ENCODE measurements at places on chromosomes 1 and 21.

- no peak for DNase-seq
These were observed 69.3 kb upstream of the WARS2 start for GRCh38 chr1:119209596-119210295.

DNA sequence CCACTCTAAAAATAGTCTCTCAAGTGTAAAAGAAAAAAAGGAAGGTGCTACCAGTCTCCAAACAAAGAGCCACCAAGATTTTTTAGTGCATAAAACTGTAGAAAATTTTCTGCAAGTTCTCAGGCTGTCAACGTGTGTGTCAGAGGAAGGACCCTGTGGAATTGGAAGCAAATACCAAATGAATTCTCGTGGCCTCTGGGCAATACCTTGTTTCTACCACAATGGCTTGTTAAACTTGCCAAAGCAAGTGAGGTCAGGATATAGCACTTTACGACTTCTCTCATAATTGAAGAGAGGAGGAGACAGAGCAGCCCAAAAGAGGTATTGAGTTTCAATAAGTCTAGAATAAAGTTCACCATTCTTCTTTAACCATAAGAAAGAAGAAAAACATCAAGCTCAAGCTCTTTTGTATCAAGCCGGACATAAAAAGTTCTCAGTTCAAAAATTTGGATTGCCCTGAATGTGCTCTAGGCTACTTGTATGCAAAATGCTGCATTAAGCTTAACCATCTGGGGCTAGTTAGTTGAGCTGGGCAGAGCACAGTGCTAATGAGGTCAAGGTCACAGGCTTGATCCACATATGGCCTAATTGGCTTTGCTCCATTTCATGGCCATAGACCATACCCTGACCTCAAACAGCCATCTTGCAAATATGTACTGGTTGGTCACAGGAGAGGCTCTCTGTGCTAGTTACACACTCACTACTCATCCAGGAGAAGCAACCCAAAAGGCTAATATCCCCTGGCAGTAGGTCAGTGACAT, 60.5 kb downstream of the TBX15 start:
- no peak for DNase-seq

- no peak for DNase-seq
These were observed 17.9 kb downstream of the GLIS1 start for GRCh38 chr1:53721088-53721487.

DNA sequence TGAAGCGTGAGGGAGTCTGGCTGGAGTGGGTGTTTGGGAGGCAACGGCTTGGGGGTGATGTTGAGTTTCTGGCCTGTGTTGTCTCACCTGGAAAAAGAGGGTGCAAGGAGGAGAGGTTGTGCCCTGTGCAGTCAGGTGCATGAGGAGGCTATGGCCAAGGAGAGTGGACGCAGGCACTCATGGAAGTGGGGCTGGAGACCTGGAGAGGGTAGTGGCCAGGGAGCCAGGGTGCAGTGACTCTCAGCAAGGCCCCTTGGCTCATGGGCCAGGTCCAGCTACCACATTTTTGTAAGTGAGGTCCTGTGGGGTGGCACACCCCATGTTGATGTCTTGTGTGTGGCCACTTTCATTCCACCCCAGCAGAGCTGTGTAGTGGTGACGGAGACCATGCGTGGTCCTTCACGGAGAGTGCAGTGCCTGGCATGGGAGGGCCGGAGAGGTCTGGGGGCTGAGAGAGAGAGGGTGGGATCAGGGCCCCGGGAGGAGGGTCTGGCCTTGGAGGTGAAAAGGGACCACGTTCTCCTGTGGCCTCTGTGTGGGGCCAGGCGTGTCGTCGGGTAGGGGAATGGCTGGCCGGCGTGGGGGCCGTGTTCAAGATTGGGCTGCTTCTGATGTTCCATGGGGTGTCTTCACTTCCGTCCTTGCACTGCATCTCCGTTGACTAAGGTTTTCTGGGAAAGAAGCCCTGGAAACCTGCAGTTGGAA, 6.1 kb downstream of the SNAP47 start:
- no peak for DNase-seq

GRCh38 chr1:99646868-99647267, 955 bp downstream of the PALMD start:
- no peak for DNase-seq

- DNase-seq, result no peak
These were observed 2.3 kb upstream of the LYPLAL1 start for GRCh38 chr1:219171192-219171935.

GRCh38 chr1:68421350-68421749, 28.4 kb downstream of the RPE65 start:
- DNase-seq, result no peak

DNA sequence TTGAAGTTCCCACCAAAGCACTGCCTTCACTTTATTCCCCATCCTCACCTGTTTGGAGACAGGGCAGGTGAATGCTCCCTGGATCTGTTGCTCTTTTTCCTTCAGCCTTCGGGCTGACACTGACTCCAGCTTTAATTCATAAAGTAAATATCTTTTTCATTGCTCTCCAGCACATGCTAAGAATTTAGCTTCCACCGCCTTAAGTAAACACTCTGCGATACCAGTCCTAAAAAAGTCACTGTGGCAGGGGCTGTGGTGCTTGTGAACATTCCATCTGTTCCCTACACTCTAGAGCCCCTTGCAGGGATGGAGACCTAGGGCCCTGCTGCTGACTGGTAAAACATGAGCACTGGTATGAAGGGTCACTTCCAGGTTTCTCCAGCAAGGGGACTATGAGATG, 896 bp upstream of the PLA2G2A start:
- no peak for DNase-seq

DNA sequence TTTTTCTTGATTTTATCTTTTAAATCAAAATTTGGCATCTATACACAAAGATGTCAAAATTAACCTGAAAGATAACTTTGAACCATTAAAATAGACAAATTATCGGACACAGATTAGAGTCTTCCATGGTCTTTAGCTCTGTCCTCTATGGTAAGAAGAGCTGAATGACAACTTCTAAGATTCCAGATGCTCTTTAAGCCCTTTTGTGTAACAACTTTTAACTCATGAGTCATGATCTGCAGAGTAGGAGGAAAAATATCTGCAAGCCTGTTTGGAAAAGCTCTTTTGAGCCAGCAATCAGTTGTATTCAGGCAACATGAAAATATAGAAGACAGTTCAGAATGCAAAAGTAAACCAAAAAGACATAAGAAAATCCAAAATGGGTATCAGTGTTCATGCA, 37.8 kb downstream of the TTC13 start:
- no peak for DNase-seq

DNA sequence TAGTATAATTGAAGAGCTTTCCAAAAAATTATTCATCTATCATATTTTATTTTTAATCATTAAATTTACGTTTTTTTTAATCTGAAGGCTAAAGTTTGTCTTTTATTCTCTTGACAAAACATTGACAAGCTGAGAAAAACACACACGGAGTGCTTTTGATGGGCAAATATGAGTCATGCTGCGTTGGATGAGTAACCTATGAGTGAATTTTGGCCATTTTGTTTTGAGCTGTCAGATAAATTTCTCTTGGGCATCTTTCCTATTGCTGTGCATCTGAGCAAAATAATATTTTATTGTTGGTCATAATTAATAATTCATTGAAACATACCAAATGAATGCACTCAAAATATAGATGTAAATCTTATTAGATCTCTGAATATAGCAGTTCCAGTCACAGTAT, 1144.1 kb upstream of the ADGRL2 start:
- no peak for DNase-seq

DNA sequence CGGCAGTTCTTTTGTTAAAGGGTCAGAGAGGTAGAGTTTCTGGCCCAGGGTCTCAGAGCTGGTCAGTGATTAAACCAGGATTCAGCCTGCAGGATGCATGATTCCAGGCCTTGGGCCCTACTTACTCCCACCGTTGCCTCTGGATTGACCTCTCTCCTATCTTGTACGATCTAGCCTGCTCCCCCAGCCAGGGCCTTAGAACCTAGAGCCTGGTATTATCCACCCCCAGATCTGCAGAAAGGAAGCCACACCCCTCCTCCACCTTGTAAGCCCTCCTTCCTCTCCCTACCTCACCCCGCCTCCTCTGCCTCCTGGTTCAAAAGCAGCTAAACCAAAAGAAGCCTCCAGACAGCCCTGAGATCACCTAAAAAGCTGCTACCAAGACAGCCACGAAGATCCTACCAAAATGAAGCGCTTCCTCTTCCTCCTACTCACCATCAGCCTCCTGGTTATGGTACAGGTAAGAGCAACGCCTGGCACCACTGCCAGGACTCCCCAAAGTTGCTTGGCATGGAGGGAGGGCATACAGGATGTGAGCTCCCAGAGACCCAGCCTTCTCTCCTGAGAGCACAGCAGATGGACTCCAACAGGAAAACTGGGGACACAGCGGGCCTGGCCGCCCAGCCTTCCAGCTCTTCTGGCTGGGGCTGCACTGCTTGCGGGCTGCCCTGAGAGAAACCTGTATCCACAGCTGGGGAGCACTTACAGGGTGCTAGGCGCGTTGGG, at the start of gene CD52:
TSS of gene CD52 (plus strand) at position 347 of the 726 bp plus-strand sequence. CDS start at position 407, 60 bp downstream.
- peak; percentile 67 for DNase-seq

GRCh38 chr21:28518630-28519029, 474.0 kb downstream of the LTN1 start:
- DNase-seq, result no peak

DNA sequence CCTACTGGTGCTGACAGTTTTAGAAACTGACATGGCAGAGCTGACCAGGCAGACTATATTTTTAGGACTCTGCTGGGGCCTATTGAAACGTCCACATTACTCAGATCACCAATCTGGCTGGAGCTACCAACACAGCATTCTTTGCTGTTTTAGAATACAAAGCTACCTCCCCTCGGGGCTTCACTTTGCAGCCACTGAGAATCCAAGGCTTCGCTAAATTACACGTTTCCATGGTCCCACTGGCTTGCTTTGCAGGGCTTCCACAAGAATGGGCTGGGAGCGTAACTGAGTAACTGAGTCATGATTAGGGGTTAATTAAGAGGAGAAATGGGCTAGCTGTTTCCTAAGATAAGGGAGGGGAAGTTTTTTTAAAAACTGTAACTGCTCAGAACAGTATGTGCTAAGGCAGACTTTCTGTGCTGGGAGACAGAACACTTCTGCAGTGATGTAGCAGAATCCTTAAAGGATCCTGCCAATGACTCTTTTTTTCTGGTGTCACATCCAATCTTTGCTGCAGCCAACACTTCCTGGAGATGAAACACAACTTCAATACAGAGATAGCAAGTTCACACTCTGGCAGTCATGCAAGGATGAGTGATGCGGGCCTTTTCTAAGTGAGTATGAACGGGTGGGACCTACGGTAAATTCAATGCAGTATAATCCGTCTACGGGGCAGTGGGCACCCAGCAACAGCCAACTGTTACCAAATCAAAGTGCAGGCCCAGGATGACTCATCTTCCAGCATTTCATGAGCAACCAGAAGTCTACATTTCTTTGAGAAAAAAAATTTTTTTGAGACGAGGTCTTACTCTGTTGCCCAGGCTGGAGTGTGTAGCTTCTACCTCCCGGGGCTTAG, 21.5 kb downstream of the NDUFS5 start:
- no peak for DNase-seq

DNA sequence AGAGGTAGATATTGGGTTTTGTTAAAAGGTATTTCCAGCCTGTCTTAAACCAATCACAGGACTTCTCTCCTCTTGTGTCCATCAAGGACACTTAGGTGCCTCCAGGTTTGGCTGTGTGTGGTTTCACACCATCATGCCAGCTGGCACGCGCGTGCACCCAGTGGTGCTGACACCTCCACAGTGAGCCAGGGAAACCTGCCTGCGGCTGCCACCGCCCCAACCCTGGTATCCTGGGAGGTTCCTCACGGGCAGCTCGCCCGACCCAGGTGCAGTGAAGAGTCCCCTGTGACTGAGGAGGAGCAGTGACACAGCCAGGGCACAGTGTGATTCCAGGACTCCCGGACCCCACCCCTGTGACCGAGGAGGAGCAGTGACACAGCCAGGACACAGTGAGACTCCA, 13.2 kb upstream of the COL6A2 start:
- no peak for DNase-seq

- no peak for DNase-seq
These were observed 99.2 kb downstream of the PLPPR4 start for GRCh38 chr1:99363531-99363930.

DNA sequence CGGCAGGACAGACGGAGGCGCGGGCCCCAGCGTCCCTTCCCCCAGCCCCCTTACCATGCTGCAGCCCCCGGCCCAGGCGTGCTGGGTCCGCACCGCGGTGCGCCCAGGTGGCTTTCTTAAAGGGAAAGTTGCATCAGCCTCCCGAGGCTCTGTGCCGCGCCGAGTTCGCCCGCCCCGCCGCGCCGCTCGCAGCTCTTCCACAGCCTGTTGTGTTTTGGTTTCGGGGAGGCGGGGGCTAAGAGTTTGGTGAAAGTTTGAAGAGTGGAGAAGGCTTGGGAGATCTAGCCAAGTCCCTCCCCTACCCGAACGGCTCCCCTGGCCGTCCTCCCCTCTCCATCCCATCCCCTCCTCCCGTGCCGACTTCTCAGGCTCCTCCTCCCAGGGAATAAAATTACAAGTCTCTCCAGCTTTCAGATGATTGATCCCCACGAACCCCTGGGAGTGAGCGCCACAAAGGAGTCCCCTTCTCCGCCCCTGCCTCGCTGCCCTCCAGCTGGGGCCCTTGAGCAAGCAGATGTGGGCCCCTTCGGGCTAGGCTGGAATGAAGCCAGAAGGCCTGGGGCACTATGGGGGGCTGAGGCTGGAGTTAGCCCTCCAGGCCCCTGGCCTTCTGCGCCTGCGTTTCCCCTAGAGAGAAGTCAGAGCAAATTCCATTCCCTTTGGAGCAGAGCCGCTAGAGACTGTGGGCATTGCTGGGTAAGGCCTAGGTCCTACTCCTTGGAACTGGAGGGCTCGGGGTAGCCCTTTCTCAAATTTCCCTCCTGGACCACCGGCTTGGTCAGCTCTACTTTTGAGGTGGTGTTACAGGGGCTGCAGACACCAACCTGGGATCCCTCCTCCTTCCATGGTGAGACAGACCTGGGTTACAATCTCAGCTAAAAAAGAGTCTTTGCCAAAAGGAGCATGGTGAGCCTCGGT, at the start of gene SLC6A9:
TSS of gene SLC6A9 (minus strand) at position 211 of the 918 bp plus-strand sequence. CDS start 7,185 bp downstream, outside the sequence.
- DNase-seq, result no peak

DNA sequence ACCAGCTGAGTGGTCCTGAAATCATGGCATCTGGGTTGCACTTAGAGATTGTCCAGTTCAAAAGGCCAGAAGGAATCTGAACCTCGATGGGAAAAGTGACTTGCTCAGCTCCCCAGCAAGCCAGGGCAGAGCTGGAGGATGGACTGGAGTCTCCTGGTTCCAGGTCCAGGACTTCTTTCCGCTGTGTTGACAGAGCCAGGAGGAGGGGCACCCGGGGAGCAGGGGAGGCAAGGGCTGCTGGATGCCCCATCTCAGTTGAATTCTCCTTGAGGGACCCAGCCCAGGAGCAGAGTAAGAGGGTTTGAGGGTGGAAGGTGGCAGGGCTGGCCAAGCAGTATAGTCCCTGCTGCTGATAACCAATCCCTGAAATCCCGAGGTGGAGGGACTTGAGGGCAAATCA, 2.4 kb upstream of the ALPL start:
- no peak for DNase-seq

DNA sequence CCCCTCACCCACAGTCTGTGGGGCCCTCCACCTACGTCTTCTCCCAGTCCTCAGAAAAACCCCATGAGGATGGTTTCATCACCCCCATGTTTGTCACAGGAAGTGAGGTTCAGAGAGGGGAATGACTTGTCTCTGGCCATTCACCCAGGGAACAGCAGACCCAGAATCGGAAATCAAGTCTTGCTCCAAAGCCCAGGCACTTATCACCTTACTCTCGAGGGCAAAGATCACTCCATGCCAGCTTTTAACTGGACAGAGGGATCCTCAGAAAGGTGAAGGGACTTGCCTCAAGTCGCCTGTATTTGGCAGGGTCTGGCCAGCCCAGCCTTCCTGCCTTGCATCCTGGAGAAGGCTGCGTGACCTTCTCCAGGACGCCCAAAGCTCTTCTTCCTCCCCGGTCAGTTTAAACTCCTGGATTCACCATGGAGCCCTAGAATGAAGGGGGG, 57.9 kb upstream of the SSBP3 start:
- no peak for DNase-seq

All from GM12891 (cell line).